ENCODE measurements at places on chromosomes 12 and 14. TPM values are rescaled to one million over a fixed set of nuclear protein-coding genes. Genes with fewer than 3 reads are reported as not detected.

- peak; percentile 32 for DNase-seq
Measured at GRCh38 chr12:13173012-13173932, 23.3 kb upstream of the EMP1 start.

DNA sequence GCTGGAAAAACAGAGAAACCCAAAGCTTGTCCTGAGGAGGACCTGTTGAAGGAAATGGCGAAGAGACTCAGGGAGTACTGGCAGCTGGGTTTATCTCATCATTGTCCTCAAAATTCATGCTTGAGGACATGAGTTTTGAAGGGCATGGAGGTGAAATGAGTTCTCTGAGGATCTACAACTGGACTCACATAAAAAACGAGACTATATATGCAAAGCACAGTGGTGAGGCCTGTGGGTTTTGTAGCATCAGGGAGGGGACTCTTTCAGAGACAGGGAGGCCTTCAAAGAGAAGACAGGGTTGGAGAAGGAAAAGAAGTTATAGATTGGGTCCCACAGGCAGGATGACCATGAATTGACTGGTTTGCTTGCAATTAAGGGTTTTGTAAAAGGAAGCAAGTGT is 71.3 kb upstream of the SCN8A start:
- DNase-seq: no peak

DNA sequence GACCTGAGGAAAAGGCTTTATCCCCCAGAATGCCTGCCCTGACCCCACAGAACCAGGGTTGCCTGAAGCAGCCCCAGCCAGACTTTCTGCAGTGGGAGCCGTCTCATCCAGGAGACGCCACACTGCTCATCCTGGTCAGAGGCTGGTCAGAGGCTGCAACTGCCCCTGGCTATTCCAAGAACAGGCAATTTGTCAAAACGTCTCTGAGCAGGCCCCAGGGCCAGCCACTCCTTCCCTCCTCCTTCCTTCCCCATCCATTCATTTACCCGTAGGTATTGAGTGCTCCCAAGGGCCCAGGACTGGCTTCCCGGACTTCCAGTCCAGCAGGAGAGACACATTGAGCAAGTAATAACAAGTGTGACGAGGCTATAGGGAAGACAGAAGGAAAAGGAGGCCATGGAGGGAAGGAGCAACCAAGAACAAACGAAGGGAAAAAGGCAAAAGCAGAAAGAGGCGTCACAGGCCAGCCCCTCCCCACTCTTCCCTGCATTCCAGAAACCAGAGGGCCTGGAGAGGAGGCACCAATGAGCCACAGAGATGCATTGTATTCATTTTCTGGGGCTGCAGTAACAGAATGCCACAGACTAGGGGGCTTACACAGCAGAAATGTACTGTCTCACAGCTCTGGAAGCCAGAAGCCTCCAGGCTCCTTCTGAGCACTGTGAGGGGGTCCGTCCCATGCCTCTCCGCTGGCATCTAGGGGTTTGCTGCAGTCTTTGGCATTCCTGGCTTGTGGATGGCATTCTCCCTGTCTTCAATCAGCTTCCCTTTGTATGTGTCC is 21.0 kb upstream of the CD9 start:
- no peak for DNase-seq

- peak; percentile 87 for DNase-seq
Measured at GRCh38 chr12:13100882-13101769, 2.3 kb downstream of the GSG1 start.

DNA sequence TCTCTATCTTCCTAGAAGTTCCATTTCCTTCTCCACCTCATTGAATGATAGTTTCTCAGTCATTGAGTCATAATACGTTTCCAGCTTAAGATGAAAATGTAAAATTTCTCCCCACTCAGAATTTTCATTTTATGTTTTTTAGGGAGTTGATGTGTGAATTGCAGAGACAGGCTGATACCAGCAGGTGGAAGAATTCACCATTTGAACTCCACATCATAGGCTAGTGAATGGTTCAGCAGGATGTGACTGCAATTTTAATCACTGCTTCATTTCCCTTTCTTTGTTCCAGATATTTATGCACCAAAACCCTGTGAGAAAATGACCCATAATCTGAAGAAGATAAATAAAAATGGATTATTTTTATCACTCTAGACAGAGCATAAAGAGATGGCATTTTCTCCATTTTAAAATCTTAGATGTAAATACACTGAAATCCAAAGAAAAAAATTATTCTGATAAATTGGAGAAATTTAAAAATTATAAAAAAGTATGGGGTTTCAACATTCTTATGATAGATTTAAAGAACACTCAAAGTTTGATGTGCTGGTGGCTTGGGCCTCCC is 10.6 kb upstream of the PYGL start:
- DNase-seq: peak; percentile 75

DNA sequence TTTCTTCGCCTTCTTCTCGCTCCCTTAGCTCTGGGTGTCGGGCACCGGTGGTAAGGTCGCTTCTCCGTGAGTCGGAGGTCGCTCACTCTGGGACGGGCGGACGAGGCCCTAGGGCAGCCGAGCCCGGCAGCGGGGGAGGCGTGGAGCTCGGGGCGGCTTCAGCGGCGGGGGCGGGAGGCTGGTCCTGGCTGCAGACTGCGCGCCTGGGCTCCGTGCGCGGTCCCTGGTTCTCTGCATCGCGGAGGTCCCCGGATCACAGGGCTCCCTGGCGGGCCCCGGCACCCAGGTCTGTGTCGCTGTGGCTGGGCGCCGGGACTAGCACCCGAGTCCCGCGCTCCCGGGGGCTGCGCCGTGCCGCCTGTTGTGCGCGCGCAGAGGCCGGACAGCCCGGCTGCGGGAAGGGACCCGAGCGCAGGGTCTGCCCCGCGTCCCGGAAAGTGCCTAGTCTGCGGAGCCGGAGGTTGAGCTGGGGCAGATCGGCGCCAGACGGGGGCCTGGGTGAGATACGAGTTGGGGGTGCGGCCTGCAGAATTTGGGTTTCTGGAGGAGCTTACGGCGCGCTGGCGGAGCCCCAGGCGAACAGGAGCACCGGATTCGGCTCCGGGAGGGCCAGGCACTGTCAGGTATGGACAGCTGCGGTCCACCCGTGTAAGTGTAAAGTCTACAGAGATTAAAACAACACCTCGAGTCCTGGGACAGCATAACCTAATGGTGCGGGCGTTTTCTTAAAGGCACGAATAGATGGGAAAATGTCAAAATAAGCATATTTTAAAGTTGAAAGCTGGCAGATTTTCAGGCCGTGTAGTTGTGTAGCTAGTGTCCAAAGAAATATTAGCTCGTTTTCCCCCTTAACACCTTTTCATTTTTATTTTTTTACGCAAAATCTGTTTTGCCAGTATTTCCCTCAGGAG is 713 bp downstream of the FRMD6 start:
- no peak for DNase-seq

DNA sequence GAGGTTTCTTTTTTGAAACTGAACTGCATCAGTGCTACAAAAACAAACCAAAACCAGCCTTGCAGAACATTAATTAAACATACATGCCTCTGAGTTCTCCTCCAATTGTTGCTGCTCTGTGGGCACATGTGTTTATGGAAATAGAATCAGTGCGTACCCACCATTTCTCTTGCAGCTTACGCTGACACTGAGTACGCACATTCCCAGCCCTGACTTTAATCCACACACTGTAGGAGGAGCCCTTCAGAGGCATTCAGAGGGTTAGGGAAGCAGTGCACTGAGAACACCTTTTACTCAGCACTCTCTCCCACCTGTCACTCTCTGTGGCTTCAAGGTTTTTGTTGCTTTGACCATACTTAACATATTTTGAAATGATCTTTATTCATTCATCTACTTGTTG is 250.5 kb upstream of the PWP1 start:
- DNase-seq: no peak

DNA sequence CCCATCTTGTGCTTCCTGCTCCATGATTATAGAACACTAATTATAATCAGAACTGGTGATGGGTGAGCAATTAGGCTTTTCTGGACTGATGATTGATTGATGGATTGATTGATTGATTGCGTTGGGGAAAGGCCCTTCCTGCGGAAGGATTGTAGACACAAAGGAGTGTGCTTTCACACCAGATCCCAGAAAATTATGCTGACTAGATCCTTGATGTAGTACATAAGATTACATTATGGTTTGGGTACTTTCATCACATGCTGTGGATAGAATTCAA is 8.4 kb downstream of the PELI2 start:
- DNase-seq: no peak

GRCh38 chr12:8493084-8493483 is 20.2 kb upstream of the CLEC4D start:
- no peak for DNase-seq

GRCh38 chr12:96526110-96526509 is 36.7 kb downstream of the CFAP54 start:
- no peak for DNase-seq

DNA sequence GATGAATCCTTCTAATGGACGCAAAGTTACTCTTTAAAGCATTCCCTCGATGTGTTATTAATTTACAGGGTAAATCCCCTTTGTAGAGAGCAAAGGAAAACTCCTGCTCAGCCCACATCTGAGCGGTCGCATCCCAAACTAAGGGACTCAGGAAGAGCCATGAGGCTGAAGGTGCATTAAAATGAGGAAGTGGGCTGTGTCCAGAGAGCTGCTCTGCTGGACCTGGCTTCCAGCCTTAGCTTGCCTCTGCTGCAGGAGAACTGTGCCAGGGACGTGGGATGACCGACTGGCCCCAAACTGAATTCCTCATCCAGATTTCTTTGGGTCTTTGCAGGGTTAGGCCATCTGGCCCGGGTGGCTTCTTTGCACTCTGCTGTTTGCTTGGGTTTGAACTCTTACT is 88.3 kb downstream of the FBXW8 start:
- no peak for DNase-seq

- DNase-seq: no peak
Measured at GRCh38 chr12:73210548-73211204, 938.5 kb downstream of the TRHDE start.

- DNase-seq: no peak
Measured at GRCh38 chr14:31047503-31047902, 21.3 kb upstream of the STRN3 start.

Gene CLEC9A
- not detected for total RNA-seq

Gene AKAP6
- 102 TPM for total RNA-seq

Gene TSPAN9
- 22.4 TPM for total RNA-seq

Gene WNT1
- not detected for total RNA-seq

Gene WBP11
- total RNA-seq: 20.8 TPM

Gene AQP2
- total RNA-seq: not detected

Gene IL26
- not detected for total RNA-seq

Gene NUAK1
- total RNA-seq: 54.6 TPM

Gene HOXC12
- total RNA-seq: not detected

Measured in frontal cortex (tissue), 4 donors.